ENCODE measurements at places on chromosomes 2 and 18.

DNA sequence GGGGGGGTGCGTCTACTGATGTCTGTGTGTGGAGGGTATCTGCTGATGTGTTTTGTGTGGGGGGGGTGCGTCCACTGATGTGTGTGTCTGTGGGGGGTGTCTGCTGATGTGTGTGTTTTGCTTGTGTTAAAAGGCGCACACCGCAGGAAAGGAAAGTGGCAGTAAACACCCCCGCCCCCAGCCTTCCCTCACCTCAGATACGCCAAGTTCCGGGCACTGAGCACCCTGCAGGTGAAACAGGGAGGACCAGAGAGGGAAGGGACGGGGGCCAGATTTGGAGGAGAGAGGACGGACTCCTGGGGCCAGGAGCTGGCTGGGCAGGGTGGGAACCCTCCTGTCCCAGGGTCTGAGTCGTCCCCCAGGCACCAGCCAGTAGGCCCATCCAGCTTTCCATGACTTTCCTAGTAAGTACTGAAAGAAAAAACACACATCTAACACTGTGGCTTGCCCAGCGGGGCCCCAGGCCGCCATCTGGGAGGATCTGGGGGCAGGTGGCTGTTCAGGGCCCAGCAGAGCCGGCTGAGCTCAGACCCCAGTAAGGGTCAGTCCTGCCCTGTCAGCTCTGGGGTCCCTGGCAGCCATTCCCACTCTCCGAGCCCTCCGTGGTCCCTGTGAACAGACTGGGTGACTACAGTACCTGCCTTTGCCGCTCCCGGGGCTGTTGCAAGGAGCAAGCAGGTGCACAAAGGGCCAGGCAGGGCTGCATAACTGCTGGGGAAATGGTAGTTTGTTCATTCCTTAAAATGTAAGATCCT lies 126.9 kb downstream of the NFATC1 start:
- DNase-seq, result peak; percentile 59

- DNase-seq, result no peak
These were observed 4.1 kb upstream of the RBM45 start for GRCh38 chr2:178108176-178108575.

DNA sequence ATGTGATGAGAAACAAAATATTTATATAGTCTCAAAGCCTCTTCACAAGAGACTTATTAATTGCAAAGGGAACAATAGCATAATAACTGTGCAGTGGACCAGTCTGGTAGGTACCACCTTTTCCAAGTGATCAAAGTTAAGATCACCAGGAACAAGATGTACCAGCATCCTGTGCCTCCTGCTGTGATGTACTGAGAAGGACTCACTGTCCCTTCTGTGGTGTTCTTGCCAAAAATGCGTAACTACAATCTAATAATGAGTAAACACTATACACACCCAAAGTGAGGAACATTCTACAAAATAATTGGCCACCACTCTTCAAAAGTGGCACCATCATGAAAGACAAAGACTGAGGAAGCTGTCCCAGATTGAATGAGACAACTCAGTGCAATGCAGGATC lies 14.5 kb downstream of the GNLY start:
- DNase-seq, result no peak

DNA sequence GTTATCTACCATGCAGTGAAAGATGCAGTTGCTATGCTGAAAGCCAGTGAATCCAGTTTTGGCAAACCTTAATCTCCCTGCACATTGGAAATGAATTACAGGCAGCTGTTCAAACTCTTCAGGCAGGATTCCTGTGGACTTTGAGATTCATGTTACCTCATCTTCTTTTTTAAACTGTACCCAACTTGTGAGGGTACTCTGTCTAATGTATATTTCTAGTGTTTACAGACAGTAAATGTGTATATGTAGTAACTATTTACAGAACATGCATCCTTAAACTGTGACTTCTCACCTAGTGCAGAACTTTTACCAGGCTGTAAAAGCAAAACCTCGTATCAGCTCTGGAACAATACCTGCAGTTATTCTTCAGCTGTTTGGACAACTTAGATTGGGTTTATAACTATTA lies 50.9 kb downstream of the KDM3A start:
- DNase-seq, result no peak

- no peak for DNase-seq
These were observed 101.0 kb upstream of the CTDP1 start for GRCh38 chr18:79578396-79579260.

- DNase-seq, result no peak
These were observed 112.2 kb downstream of the ALPK2 start for GRCh38 chr18:58516514-58517285.

GRCh38 chr2:140696449-140696848 lies 1434.4 kb downstream of the LRP1B start:
- DNase-seq, result no peak

DNA sequence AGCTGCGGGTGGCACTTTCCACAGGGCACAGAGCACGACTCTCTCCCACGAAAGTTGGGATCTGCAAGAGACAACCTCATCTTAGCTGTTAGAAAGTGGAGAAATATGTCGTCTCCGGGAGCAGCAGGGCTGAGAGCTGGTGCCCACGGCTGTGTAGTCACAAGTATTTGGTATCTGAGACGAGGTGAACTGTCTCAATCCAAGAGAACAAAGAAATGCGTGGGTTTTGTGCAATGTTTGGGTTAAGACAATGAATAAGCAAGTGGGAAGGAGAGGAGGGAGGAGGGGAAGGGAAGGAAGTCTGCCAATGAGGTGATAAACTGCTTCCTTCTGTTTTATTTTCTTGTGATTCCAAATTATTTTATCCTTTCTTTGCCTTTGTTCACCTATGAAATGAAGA lies 18.0 kb downstream of the DYTN start:
- DNase-seq, result no peak

DNA sequence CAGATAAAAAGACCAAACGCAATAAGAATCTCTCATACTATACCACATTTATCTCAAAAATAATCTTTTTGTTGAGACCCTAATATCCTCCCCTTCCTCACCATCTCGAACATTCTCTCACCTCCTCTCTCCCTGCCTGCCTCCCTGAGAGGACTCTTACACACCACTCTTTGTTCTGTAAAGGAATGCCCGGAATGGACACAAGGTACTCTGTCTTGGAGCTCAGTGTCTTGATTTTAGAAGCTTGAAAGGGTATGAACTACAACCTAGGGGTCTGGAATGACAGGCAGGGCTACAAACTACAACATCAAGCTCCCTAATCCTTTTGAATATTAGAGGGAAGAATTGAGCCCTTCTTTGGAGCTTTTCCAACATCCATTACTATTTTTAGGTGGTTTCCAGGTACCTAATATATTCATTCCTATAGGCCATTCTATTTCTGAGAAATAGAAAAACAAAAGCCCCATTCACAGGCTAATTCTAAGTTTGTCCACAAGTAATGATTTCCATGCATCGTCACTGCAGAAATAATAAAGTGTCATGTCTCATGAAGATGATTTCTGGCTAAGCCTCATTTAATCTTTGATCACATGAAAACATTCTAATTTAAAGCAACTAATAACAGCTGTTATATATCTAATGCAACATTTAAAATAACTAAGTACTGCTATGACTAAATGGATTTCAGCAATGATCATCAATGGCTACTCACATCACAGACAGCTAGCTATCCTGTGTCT lies 60.6 kb downstream of the LRP2 start:
- DNase-seq, result no peak

DNA sequence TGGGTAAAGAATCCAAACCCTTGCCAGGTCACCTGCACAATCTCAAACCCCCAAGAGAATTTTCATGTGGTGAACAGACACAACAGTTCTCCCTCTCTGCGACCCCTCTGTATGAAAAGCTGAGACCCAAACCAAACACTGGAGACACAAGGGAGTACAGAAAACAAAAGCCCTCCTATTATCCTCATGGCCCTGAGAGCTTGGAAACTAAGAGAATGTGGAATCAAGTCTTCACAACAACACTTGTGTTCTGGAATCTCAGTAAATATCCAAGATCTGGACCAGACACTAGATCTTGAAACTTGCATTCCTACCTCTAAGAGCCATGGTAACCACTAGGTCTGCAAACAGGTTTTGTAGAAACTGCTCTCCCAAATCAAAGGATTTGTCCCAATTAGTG lies 50.1 kb upstream of the CCDC150 start:
- DNase-seq, result no peak

DNA sequence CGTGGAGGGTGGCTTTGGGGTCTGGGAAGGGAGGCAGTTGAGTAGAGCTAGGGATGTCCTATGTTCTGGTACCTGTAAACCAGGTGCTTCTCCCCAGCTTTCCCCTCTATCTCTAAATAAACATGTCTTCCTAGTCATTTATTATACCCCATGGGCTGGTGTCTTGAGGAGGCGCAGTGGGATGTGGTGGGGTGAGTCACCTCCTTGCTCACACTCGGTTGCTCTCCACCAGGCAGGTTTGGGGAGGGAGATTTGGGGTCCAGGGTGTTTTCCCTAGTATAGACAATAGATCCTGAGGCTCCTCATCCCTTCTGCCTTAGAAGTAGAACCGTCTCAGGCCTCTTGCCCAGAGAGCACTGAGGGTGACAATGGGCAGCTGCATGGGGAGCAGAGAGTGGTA lies 5.1 kb downstream of the PSD4 start:
- DNase-seq, result no peak

DNA sequence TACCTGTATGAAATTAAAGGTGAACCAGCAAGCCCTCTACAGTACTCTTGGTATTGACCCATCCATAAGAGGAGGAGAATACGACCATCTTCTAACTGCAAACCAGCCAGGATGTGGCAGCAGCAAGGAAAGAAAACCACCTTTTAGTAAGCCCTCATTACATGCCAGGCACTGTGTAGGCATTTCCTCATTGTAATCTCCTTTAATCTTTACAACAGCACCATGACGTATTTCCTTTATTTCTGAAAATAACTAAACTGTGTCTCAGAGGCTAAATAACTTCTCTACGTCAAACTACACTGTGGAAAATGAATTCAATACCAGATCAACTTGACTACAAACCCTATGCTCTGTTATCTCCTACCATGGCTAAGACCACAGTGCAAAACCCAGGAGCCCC lies 18.2 kb downstream of the WDR35 start:
- DNase-seq, result no peak

GRCh38 chr2:27762951-27763906 lies 8.3 kb upstream of the MRPL33 start:
- no peak for DNase-seq

DNA sequence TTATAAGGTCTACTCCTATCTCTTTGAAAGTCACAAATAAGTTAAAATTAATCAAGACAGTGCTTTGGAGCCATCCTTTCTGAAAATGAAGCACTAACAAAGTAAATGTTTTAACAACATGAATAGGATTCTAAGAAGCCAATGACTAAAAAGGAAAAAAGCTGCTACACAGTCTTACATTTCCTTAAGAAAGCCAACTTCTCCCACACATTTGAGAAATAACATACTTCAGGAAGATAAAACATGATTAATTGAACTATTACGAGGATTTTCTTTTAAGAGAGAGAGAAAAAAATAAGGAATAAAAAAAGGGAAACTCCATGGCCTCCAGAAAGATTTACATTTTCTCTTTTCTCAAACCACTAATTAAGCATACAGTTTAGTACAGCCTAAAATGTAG lies 113.1 kb downstream of the GCA start:
- no peak for DNase-seq

Measured in stimulated activated CD4-positive, alpha-beta T cell treated with anti-CD3 and anti-CD28 coated beads, Interleukin-1b, Interleukin-23, amount 100 ng/mL, for 1 hour (primary cell).